ENCODE measurements at places on chromosomes 6 and 20.

- no peak for DNase-seq
Observed at GRCh38 chr20:891706-892080, 24.4 kb downstream of the ANGPT4 start.

- no peak for DNase-seq
Observed at GRCh38 chr6:15781333-15781732, 118.5 kb upstream of the DTNBP1 start.

DNA sequence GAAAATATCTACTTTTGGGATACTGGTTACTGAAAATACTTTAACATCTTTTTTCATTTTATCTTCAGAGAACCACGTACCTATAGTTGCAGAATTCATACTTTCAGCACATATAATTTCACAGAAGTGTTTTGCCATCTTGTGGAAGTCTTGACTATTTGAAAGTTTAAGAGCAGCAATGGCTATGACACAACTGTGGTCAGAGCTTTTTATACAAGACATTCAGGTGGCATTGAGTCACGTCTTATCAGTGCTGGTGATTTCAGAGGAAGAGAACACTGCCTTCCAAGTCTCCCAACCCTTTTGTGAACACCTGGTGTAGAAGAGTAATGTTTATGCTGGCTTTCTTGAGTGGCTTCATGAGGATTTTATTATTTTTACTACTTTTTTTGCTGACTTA, 171.6 kb downstream of the ARID1B start:
- DNase-seq = peak; percentile 64

DNA sequence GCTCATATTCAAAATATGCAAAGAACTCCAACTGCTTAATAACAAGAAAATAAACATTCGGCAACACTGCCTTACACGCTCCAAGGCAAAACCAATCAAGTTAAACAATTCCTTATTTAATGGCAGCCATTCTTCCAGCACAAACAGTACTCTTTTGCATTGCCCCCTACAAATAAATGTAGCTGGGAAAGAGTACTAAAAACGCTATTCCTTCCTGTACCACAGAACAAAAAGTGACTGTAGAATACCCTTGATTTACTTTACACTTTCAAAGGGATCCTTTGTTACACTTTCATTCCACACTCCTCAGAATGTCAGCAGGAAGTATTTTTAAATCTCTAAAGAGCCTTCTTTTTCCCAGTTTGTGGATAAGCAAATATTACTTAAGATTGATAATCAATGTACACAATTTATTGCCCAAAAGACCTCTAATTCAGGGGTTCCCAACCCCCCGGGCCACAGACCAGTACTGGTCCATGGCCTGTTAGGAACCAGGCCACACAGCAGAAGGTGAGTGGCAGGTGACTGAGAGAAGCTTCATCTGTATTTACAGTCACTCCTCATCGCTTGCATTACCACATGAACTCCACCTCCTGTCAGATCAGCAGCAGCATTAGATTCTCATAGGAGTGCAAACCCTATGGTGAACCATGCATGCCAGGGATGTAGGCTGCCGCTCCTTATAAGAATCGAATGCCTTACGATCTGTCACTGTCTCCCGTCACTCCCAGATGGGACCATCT, 51.6 kb downstream of the MBOAT1 start:
- no peak for DNase-seq

- DNase-seq = no peak
Observed at GRCh38 chr6:81235512-81235911, 517.0 kb downstream of the TENT5A start.

DNA sequence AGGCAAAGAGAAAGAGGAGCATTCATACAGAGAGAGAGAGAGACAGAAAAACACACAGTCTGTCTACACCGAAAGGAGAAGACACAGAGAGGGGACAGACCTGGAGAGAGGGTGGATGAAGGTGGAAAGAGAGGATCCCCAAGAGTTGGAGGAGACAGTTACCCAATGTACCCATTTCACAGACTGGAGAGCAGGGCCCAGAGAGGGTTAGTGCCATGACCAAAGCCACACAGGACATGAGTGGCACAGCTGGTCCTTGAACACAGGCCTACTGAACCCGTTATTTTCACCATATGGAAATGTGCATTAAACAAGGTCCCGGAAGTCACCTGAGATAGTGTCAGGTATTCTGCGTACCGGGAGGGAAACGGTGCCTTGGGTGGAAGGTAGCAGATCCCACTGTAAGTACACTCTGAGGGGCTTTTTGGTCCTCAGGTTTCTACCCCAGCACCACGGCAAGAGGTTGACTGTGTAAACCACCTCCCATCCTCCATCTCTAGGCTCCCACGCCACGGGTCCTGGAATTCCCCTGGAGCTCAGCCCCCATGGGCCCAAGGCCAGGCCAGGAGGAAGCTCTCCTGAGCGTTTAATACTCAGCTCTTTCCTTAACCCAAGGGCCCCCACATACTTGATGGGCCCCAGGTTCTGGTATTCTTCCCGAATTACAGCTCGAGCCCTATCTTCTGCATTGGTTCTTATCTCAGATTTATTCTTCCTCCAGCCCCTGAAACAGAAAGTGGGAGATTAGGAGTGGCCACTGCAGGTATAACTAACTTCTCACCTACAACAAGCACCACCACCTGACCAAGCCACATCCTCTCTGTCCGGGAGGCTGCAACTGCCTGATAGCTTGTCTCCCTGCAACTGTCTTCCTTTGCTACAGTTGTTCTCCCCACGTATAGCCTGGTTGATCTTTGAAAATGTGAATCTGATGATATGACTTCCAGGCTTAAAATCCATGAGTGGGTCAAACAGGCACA, 38.4 kb upstream of the OCSTAMP start:
- no peak for DNase-seq

All from fibroblast of upper back skin (primary cell).